NCI-H1092 (cell line): ENCODE measurements at places on chromosomes 6 and 20.
A peak's percentile ranks its signal among the peaks of the same experiment; 100 is the strongest.

DNA sequence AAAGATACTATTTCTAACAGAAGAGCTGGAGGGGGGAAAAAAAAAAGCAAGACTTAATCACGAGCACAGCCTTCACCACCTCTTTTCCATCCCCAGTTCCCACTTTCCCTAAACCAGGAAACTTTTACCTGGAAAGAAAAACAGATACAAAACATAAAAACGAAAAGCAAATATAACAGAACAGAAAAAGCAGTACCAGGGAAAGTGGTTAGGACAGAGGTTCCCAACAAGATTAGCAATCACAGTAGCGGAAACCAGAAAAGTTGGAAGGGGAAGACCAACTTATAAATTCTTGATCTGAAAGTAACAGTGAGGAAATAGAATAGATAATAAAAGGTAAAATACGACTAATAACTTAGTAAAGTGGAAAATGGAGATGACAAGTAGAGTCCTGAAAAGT is 1.2 kb downstream of the DDX39B start:
- DNase-seq: no peak

- DNase-seq: no peak
Observed at GRCh38 chr6:97396880-97397279, 113.9 kb upstream of the MMS22L start.

GRCh38 chr6:131331151-131331550 is 195.9 kb downstream of the AKAP7 start:
- no peak for DNase-seq

- no peak for DNase-seq
Observed at GRCh38 chr20:24723186-24723585, 225.9 kb upstream of the CST7 start.

- DNase-seq: no peak
Observed at GRCh38 chr20:760751-761417, 7.4 kb downstream of the SLC52A3 start.

- DNase-seq: no peak
Observed at GRCh38 chr6:118391086-118391485, 157.0 kb upstream of the PLN start.

DNA sequence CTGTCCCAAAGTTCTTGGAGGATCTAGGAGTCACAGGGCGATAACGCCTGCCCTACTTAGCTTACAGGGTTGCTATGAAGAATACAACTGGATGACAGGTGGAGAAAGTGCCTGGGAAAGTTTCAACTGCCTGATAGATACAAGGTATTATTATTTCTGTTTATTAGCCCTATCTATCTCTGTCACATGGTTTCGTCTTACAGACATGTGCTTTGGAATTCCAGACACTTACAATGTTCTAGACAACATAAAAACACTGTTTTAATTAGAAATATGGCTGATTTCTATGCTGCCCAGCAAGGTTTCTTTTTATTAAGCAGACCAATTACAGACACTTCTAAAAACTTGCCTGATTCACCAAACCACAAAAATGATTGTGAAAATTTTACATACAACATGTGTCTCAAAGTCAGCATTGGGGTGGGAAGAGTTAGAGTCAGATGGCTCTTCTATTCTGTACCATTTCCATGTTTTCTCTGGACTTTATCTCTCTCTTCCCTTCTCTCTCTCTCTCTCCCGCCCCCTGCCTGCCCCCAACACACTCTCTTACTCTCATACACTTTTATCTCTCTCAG is 50.0 kb downstream of the GJA10 start:
- DNase-seq: no peak

DNA sequence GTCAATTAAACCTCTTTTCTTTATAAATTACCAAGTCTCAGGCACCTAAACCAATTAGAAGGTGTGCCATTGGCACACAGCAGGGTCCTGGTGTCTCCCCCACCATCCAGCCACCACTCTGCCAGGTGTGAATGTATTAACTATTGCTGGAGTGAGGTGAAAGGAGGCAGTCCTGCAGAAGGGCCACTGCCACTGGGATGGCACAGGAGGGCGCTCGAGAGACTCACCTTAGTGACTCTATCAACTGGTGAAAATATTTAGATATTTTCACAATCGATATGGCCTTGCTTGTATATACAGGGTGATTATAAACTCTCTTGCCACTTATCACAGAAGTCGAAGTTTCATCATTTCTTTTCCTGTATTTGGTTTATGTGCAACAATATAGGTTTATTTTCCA is 145.6 kb upstream of the ESR1 start:
- DNase-seq: no peak

- no peak for DNase-seq
Observed at GRCh38 chr6:99432877-99433276, 7.8 kb upstream of the PNISR start.

- DNase-seq: peak; percentile 40
Observed at GRCh38 chr6:168678077-168678476, 237.1 kb downstream of the SMOC2 start.

DNA sequence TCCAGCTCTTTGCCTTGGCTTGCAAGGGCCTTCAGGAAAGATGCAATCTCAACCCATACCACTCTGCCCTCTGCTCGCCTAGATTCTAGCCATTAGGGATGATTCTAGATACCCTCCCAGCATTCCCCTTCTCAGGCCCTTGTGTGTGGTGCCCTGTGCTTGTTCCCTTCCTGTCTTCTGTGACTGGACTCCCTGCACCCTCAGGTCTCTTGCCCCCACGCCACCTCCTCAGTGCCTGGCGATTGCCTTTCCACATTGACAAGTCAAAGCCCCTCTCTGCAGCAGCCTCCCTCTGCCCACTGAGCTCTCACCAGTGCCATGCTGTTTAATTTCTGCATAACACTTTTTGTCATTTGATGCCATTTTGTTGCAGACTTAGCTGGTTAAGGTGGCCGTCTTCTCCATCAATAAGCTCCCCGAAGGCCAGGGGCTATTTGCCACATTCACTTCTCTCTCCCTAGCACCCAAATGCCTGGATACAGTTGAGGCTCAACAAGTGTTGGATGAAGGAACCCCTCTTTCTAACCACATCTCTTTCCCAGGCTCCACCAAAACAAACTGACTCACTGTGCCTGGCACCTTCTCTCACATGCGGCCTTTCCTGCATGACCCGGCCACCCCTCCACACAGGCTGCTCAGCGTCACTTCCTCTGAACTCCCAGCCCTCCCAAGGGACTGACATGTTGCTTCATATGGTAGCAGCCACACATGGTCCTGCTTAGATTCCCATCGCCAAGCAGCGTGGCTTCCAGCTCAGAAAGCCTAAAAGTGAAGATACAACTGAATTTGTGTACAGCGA is 4.6 kb upstream of the TXNDC5 start:
- DNase-seq: no peak

- DNase-seq: no peak
Observed at GRCh38 chr20:9322661-9323060, 191.7 kb upstream of the LAMP5 start.

GRCh38 chr6:104639668-104640067 is 220.1 kb downstream of the HACE1 start:
- DNase-seq: no peak

DNA sequence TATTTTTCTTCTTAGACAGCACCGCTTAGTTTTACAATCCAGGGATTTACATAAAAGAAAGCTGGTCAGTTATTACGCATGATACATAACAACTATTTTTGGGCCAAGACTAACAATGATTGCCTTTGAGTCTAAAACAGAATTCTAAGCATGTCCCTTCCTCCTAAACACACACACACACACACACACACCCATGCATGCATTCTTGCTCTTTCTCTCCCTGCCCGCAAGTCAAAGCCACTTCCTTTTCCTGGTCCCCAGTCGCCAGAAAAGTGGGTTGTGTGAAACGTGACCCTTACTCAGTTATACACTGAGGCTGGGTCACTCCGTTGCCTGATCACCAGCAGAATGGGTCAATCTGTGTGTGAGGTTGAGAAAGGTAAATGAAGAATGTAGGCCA is 31.4 kb downstream of the FYN start:
- no peak for DNase-seq

DNA sequence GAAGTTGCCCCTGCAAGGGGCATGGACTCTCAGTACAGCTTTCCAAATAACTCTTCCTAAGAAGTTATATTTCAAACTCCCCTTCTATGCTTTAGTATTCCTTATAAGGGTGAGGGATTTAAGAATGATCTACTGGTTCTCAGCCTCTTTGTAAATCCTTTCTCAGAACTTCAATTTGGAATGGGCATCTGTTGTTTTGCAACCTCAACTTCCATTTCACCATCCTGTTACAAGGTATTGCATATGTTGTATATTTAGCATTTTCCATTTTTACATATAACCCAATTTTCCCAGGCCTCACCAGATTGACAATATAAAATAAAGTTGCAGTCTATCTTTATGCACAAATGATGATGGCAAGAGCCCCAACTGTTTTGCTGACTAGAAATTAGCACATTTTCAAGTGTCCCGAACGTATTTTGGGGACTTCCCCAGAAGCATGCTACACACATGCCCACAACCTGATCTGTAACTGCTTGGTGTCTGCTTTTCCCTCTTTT is 154.9 kb upstream of the CARMIL1 start:
- no peak for DNase-seq

GRCh38 chr6:43687437-43688347 is at the start of gene MRPS18A:
Gene MRPS18A (minus strand): TSS chr6:43687791. CDS start chr6:43687779, 12 bp downstream.
- DNase-seq: peak; percentile 67

GRCh38 chr20:46803123-46804020 is 91.3 kb upstream of the EYA2 start:
- DNase-seq: no peak

DNA sequence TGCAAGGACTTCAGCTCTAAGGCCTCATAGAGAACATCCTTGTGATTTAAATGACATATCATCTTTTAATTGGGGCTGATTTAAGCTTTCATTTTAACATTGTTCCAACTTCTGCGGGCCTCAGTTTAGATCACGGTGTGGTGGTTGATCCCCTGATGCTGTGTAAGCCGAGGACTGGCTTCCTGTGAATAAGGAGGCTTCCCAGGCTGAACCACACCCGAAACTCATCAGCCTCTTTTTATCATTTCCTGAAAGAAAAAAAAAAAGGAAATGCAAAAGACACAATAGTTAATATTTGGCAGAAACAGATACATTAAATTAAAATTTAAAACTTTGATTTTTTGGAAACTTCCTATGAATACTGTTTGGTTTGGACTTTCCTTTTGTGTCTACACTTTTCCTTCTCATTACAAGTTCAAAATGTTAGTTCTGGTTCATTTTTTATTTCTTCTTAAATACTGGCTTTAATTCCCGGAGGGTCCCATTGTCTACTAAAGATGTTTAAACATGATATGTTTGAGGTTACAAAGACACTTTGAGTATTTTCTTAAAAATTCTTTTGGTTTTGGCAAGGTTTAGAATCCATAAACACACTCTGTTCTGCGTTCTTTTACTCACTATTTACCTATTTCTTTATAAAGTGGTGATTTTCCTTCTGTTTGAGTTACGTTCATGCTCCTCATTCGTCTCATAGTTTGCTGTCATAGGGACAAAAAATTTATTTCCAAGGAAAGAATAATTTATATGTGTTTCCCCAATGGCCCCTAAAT is 230.0 kb upstream of the SULF2 start:
- DNase-seq: no peak

DNA sequence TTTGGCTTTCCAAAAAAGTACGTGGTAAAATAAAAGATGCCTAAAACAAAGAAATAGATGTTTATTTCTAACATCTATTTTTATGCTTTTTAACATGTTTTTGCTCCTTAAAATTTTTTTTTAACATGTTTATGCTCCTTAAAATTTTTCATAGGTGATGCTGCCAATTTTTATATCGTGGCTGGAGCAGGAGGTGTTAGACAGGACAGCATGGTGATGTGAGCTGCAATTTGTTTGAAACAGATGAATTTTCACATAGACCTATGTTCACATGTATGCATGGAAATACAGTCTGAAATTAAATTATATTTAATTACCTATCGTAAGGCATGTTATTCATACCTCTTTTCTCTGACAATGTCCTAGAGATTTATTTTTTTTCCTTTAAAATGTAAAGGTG is 784.8 kb downstream of the EPHA7 start:
- no peak for DNase-seq

GRCh38 chr6:149334201-149334600 is 16.7 kb downstream of the TAB2 start:
- no peak for DNase-seq

- no peak for DNase-seq
Observed at GRCh38 chr6:62681108-62681507, 395.1 kb upstream of the KHDRBS2 start.
